Stimulated activated CD4-positive, alpha-beta T cell treated with anti-CD3 and anti-CD28 coated beads, Interleukin-4, amount 100 ng/mL, for 24 hours (primary cell): ENCODE measurements at places on chromosomes 7 and 10.

DNA sequence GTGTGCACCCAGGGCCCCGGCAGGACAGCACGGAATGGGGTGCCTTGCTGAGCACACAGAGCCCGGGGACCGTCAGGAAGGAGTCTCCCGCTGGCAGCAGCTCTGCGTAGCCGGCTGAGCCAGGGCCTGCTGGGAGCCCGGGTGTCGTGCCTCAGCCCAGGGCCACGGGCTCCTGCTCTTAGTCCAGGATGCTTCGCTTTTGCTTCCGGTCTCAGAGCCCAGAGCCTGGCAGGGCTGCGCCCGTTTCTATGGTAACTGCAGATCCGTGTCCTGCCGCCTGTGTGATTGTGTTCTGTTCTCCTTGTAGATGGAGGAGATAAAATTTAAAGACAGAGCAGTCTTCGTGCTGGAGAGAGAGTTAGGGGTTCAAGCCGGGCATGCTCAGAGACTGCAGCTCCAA is 53.7 kb upstream of the DPYSL4 start:
- DNase-seq = no peak

GRCh38 chr7:80189638-80190037 is 55.0 kb downstream of the GNAI1 start:
- no peak for DNase-seq

- no peak for DNase-seq
Measured at GRCh38 chr7:85286446-85286845, 99.6 kb upstream of the SEMA3D start.

DNA sequence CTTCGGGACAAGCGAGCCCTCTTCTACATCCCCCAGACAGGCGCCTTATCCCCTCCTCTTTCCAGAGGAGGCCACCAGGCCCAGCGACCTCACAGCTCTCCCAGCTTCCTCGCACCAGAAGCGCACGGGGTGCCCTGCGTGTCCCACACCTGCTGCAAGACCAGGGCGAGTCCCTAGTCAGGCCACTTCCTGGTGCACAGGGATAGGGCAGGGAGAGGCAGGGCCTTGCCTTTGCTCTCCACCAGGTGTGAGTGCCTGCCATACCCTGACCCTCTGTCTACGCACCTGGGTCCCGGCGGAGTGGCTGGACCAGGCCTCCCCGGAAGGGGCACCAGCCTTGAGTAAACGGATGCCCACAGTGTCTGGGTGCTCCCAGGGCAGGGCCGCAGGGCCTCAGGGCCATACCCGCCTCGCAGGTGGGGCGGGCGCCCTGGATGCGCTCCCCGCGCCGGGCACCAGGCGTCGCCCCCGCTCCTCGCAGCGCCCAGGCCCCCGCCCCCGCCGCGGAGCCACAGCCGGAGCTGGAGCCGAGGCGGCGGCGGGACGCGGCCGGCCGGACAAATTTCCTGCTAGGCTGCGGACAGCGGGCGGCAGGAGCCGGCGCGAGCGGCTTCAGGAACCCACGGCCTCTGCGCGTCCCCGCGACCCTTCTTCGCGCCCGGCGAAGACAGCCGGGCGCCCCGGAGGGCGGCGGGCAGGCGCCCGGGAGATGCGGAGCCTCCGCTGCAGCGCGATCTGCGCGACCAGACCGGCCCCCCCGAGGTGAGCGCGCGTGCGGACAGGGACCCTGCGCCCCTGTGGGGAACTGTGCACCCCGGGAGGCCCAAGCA is at the start of gene PTPRE:
TSS of gene PTPRE (plus strand) at position 556 of the 830 bp plus-strand sequence. CDS start 133,779 bp downstream, outside the sequence.
- peak; percentile 73 for DNase-seq

DNA sequence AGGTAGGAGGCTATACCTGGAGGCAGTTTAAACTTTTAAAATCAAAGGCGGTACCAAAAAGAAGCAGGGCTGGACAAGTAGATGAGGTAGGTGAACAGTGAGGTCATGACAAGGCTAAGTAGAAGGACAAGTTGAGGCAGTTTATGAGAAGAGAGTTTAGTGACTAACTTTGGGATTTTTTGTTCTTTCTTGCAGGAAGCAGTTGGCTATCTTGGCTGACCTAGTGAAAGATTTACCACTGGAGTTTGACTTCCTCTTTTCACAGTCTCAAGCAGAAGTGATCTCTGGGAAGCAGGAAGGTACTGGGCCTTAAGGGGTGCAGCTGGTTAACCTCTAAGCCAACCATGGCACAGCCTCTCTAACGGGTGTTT is 26.3 kb downstream of the ENTPD7 start:
- DNase-seq = no peak

DNA sequence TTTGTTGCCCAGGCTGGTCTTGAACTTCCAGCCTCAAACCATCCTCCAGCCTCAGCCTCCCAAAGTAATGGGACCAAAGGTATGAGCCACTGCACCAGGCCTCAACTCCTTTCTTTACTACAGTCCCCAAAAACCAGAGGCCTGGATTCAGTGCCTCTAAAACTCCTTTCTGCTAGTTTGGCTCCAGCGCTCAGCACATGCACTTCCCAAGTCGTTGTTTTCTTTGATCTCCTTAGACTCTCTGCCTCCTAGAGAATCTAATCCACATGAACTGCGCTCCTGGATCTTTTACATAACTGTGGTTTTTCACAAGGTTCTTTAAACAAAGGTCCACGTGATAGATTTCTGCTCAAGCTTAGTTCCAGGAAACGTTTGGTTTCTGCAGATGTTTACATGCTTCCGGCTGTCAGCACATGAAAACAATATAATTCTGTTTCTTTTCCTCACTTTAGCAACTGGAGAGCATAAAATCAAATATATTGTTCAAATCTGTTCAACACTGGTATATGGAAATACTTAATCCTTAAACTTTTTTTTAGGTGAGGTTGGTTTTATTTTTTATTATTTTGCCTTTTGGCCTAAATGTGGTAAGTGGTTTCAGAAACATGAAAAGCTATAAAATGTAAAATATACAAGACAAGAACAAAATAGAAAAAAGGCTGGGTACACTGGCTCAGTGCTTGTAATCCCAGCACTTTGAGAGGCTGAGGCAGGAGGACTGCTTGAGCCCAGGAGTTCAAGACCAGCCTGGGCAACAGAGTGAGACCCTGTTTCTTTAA is 270.5 kb upstream of the MKLN1 start:
- DNase-seq = no peak

GRCh38 chr10:77505431-77506334 is 131.9 kb downstream of the KCNMA1 start:
- DNase-seq = no peak

GRCh38 chr10:27134371-27134770 is 19.8 kb downstream of the YME1L1 start:
- no peak for DNase-seq

GRCh38 chr10:16520900-16521299 is 779 bp downstream of the C1QL3 start:
- peak; percentile 15 for DNase-seq

DNA sequence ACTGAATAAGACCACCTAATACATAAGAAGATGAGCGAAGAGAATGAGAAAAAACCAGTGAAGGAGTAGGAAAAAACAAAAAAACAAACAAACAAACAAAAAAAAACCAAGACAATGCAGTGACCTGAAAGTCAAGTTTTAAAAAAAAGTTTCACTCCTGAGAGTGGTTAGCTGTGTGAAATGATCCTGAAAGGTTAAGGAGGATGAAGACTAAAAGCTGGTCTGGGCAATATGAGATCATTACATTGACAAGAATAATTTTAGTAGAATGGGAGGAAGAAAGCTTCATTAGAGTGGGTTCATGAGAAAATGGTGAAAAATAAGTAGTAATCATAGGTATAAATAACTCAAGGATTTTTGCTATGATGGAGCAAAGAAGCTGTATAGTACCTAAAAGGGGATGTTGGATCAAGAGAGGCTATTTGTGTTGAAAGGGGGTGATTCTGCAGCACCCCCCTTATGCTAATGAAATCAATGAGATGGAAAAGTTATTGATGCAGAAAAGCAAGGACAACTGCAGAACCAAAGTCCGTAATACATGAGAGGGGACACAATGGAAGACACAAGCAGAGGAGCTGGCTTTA is 80.2 kb downstream of the KMT2C start:
- no peak for DNase-seq

DNA sequence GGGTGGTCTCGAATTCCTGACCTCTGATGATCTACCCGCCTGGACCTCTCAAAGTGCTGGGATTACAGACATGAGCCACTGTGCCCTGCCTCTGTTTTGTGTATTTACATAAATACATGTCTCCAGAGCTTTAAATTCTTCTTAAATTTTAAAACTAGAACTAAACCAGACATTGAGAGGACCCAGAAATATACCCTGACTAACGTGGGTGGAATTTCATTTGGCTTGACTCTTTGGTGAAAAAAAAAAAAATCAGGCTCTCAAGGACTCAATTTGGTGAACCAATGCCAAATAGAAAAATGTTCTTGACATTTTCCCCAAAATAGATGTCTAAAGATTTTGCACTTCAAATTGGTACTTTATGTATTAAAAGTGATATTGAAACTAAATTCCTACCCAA is 16.6 kb upstream of the FAS start:
- no peak for DNase-seq

GRCh38 chr7:69367780-69368179 is 230.5 kb upstream of the AUTS2 start:
- no peak for DNase-seq

DNA sequence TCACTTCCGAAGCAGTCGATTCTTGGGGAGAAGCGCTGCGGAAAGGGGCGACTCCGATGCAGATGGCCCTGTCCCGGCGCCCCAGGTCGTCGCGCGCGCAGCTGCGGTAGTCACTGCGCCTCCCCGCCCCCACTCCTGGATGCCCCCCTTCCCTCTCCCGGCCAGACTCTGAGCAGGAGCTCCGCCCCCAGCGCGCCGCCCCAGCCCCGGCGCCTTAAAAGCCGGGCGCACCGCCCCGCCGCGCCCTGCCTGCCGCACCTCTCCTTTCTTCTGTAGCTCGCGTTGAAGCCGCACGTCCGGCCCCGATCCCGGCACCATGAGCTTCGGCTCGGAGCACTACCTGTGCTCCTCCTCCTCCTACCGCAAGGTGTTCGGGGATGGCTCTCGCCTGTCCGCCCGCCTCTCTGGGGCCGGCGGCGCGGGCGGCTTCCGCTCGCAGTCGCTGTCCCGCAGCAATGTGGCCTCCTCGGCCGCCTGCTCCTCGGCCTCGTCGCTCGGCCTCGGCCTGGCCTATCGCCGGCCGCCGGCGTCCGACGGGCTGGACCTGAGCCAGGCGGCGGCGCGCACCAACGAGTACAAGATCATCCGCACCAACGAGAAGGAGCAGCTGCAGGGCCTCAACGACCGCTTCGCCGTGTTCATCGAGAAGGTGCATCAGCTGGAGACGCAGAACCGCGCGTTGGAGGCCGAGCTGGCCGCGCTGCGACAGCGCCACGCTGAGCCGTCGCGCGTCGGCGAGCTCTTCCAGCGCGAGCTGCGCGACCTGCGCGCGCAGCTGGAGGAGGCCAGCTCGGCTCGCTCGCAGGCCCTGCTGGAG is at the start of gene INA:
TSS of gene INA (plus strand) at position 243 of the 817 bp plus-strand sequence. CDS start at position 317, 74 bp downstream.
- peak; percentile 10 for DNase-seq

DNA sequence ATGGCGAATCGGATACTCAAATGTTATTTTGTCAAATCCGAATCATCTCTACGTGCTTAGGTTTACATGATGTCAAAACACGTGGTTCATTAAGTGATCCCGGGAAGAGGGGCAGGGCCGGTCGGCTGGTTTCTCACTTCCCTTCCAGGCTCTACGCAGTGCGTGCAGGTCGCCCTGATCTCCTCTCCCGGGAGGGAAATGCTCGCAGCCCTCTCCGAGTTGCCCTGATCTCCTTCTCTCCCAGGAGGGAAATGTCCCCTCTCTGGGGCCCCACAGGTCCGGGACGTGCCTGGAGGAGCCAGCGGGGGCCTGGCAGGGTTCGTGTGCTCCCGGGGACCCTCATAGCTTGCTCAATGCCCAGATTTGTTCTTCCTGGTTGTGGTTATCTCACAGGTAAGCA is 202.7 kb downstream of the DNAJB6 start:
- no peak for DNase-seq

GRCh38 chr7:46152696-46153095 is 231.6 kb upstream of the IGFBP3 start:
- no peak for DNase-seq

DNA sequence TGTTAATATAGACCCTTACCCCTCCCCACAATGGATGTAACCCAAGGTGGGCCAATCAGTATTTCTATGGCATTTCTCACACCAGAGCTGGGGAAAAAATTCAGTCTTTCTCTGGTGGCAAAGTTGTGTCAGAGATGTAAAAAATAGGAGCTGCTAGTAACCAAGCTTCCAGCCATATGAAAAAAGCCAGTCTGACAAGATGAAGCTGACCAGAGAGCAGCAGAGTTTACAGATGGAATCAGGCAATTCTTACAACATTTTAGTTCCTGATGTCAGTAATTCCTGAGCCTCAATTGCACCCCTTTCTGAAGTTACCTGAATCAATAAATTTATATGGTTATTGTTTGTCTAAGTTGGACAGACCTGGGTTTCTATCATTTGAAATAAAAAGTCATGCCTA is 286.3 kb downstream of the HPSE2 start:
- DNase-seq = no peak

- no peak for DNase-seq
Measured at GRCh38 chr10:29171717-29172116, 117.2 kb upstream of the LYZL1 start.

DNA sequence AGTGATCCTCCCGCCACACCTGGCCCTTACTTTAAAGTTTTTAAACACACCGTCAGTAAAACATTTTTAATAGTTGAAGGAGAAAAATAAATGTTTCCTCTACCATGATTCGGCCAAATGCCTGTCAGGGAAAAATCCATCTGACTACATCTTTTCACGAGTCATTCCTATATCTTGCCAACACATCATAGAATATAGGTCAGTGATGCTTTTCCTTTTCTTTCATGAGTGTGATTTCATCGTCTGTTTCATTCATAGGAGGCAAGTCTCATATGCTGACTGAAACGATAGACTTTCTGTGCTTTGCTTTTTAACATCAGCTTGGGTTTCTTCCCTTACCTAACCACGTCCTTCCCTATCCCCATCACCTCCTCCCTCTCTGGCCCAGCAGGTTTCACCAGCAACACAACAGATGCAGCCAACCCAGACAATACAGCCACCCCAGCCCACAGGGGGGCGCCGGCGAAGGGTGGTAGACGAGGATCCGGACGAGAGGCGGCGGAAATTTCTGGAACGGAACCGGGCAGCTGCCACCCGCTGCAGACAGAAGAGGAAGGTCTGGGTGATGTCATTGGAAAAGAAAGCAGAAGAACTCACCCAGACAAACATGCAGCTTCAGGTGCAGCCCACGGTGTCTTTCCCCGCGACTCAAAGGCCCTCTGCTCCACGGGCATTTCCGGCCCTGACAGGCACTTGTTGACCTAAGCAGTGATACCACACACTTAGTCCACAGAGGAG is 149.2 kb downstream of the TRIL start:
- DNase-seq = no peak

- no peak for DNase-seq
Measured at GRCh38 chr10:43599333-43599732, 6.9 kb upstream of the ZNF485 start.

GRCh38 chr10:48638739-48639527 is 34.1 kb upstream of the ARHGAP22 start:
- no peak for DNase-seq

GRCh38 chr7:152158801-152159587 is 133.5 kb downstream of the GALNT11 start:
- DNase-seq = no peak

DNA sequence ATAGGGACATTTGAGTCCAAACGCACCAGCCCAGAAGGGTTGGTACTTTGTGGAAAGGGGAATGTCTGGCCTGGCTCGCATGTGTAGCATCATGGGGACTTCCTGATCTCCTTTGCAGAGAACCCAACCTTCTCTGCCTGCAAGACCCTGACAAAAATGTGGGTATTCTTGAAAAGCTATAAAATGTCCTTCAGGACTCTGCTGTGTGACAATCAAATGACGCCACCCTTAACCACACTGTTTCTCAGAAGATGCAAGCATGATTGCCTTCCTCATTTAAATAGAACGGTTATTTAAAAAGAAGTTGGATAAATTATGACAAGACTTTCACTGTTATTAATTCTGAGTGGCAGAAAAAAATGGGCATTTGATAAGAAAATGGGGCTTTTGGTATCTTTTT is 15.1 kb upstream of the GPR15LG start:
- no peak for DNase-seq
